ENCODE measurements at places on chromosomes 6 and 20. TPM values are rescaled to one million over a fixed set of nuclear protein-coding genes. Genes with fewer than 3 reads are reported as not detected.

EYA2 gene
- total RNA-seq, result not detected

- no peaks in the 10 kb centered on the region for H3K27me3 ChIP-seq
- H3K4me1 ChIP-seq, result peaks cover 28% of the 10 kb centered on the region
- peak overlapping the region; percentile 56 for H3K27ac ChIP-seq
These were observed 325.2 kb upstream of the NT5E start for GRCh38 chr6:85124472-85125354.

DNA sequence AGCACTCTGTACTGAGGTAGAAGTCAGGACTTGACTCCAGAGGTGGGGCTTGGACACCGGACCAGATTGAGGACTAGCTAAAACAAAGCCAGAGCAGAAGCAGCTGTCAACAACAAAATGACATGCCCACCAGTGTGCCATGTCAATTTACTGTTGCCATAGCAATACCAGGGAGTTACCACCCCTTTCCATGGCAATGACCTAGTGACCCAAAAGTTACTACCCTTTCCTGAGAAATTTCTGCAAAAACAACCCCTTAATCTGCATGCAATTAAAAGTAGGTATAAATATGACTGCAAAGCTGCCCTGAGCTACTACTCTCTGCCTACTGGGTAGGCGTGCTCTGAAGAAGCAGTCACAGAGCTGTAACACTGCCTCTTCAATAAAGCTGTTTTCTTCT is 21.0 kb downstream of the MAP3K5 start:
- peaks cover 19% of the 10 kb centered on the region for H3K4me1 ChIP-seq
- DNase-seq, result no peak
- no peak overlapping the region for H3K27ac ChIP-seq

- H3K27ac ChIP-seq, result peak overlapping the region; percentile 19
- H3K4me3 ChIP-seq, result no peak overlapping the region
- DNase-seq, result no peak
- peaks cover 16% of the 10 kb centered on the region for H3K4me1 ChIP-seq
These were observed 26.7 kb downstream of the DIDO1 start for GRCh38 chr20:62899633-62900051.

- no peak overlapping the region for H3K27ac ChIP-seq
- no peaks in the 10 kb centered on the region for H3K4me1 ChIP-seq
- no peaks in the 10 kb centered on the region for H3K27me3 ChIP-seq
- H3K36me3 ChIP-seq, result no peaks in the 10 kb centered on the region
- H3K4me3 ChIP-seq, result no peak overlapping the region
- no peak for DNase-seq
These were observed 8.0 kb downstream of the ECT2L start for GRCh38 chr6:138803861-138804260.

DNA sequence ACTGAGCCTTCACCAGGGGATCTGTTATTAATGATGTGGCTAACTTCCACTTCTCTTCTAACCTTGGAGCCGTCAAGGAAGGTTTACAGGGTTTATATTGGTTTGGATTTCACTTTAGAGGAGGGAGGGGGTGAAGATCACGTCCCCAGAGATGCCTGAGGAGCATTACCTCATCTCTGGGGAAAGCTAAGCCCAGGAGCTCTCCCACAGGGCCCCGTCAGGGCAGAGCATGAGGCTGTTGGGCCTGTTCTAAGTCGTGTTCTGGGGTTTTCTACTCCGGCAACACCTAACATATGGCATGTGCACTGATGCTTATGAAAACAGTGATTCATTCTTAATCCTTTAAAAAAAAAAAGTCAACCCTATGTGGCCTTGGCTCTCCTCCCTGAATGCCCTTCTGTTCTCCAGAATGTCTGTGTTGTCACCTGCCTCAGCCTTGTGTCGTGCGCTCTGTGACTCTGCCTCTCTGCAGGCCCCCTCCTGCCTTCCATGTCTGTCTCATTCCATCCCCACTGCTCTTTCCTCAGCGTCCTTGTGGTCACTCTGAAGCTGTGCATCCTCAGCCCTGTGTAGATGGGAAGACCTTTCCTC is 97.4 kb upstream of the JARID2 start:
- DNase-seq, result peak; percentile 32
- H3K27me3 ChIP-seq, result no peaks in the 10 kb centered on the region
- H3K4me1 ChIP-seq, result no peaks in the 10 kb centered on the region
- no peak overlapping the region for H3K27ac ChIP-seq
- H3K4me3 ChIP-seq, result no peak overlapping the region

DNA sequence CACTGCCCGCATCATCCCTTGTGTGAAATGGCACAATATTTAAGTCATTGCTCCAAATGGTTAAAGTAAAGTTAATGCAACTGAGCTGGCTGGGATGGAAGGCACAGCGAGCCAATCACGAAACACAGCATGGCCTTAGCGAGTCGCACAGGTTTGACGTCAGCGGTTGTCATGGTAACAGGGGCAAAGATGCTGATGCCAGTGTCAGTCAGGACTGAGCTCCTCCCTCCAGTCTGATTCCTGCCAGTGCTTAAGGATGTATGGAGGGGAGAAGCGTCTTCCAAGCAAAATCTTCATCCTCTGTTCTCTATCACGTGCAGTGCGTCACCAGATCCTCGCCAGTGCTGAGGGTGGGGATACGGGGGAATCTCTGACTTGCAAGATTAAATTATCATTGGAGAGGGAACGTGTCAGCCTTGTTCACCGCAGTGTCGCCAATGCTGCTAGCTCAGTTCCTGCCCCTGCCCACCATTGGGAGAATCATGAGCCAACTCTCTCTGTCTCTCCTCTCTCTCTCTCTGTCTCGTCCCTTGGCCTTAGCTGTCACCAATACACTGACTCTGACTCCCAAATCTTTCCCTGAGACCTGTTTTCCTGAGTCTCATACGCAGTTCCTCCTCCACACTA is 24.5 kb downstream of the TSPYL4 start:
- no peaks in the 10 kb centered on the region for H3K27me3 ChIP-seq
- no peaks in the 10 kb centered on the region for H3K4me1 ChIP-seq
- H3K36me3 ChIP-seq, result no peaks in the 10 kb centered on the region
- no peak overlapping the region for H3K27ac ChIP-seq

RALGAPB gene
- 34.4 TPM for total RNA-seq

PGM3 gene
- 55.4 TPM for total RNA-seq

DNA sequence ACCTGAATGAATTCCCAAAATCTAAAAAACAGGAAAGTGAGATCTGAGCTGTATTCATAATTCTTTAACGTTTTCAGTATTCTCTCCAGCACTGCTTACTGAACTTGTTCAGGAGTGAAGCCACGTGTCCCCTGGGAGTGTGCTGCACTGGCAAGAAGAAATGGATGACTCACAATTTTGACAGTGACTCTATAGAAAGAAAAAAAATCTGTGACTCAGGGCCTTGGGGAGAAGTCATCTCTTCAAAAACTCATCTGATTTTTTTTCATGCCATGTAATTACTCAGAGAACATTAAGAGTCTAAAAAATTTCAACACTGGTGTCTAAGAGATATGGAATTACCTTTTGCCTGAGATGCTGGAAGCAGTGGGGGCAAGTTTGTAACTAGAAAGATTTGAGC is 39.7 kb downstream of the ANKEF1 start:
- H3K4me3 ChIP-seq, result no peak overlapping the region
- no peaks in the 10 kb centered on the region for H3K36me3 ChIP-seq
- H3K4me1 ChIP-seq, result no peaks in the 10 kb centered on the region
- DNase-seq, result peak; percentile 89
- no peaks in the 10 kb centered on the region for H3K27me3 ChIP-seq

- no peaks in the 10 kb centered on the region for H3K4me1 ChIP-seq
- no peak overlapping the region for H3K4me3 ChIP-seq
- no peak overlapping the region for H3K27ac ChIP-seq
- H3K27me3 ChIP-seq, result no peaks in the 10 kb centered on the region
- H3K36me3 ChIP-seq, result no peaks in the 10 kb centered on the region
These were observed 169.3 kb downstream of the OGFRL1 start for GRCh38 chr6:71457929-71458328.
